GDM1 (cell line): ENCODE measurements at places on chromosomes 7 and 10.

- no peak for DNase-seq
These were observed 30.4 kb downstream of the PDLIM1 start for GRCh38 chr10:95260397-95260881.

GRCh38 chr10:21334891-21335696, 190.4 kb downstream of the SKIDA1 start:
- no peak for DNase-seq

- DNase-seq, result peak; percentile 31
These were observed 1.0 kb downstream of the PRR15 start for GRCh38 chr7:29564496-29565223.

DNA sequence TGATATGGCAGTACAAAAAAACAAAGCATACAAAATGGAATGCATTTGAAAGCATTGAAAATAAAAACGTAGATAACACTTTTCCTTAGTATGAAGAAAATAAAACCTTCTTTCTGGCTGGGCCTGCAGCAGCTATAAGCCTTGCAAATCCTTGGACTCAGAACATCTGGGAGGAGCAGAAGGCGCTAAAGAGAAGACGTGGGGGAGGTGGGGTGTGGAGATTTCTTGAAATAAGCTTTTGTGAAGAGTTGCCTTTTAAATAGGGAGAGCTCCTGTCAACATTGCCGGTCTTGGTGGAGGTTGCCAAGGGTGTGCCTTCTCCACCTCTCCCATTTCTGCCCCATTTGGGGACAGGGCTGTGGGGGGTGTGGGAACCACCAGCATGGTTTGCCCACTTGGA, 128.7 kb downstream of the TMEM178B start:
- DNase-seq, result no peak

GRCh38 chr7:91801331-91801983, 79.0 kb downstream of the MTERF1 start:
- DNase-seq, result no peak

DNA sequence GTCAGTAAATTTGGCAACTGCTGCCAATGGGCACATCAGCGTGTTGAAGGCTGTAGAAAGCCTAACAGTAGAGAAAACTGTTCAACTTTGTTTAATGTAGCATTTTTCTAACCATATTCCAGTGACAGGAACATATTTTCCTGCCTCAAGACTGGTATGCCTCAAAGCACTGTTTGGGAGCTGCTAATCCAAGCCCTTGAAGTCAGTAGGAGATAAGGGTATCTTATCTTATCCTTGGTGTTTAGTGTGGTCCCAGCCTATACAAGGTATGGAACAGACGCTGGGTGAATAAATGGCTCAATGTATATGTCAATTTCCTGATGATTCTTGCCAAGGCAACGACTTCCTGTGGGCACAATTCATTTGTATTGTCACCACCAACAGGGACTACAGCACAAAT, 97.5 kb upstream of the CREB5 start:
- DNase-seq, result no peak

GRCh38 chr10:113554214-113554613, 1.4 kb downstream of the HABP2 start:
- no peak for DNase-seq

GRCh38 chr7:105639667-105640493, 58.6 kb upstream of the EFCAB10 start:
- no peak for DNase-seq

- no peak for DNase-seq
These were observed 70.4 kb downstream of the TBXAS1 start for GRCh38 chr7:139899328-139899955.

DNA sequence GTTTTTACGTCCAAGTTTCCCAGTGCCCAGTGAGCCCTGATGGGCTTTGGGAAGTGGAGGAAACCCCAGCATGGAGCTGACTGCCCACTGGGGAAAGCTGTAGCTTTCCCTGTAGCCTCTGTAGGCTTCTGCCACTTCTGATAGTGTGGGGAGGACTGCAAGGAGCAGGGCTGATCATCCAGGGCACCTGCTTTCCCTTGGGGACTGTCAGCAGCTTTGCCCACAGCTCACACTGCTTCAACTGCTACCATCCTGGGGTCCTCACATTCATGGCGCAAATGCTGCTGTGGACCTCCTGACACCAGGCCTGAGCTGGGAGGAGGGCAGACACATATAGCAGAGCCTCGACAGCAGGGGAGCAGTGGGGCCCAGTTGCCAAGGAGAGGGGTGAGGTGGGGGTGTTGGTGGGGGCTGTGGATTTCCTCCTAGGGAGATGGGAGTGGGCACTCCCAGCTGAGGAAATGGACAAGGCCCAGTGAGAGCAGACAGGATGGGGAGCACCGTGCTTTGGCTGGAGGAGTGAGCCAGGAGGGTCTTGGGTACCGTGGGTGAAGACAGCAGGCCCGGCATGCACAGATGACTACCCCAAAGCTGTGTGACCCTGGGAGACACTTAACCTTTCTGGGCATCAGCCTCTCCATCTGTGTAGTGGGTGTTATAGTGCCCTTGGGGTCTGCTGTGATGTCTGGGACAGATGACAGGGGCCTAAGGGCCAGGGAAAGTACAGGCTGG, 16.2 kb downstream of the RAMP3 start:
- no peak for DNase-seq

DNA sequence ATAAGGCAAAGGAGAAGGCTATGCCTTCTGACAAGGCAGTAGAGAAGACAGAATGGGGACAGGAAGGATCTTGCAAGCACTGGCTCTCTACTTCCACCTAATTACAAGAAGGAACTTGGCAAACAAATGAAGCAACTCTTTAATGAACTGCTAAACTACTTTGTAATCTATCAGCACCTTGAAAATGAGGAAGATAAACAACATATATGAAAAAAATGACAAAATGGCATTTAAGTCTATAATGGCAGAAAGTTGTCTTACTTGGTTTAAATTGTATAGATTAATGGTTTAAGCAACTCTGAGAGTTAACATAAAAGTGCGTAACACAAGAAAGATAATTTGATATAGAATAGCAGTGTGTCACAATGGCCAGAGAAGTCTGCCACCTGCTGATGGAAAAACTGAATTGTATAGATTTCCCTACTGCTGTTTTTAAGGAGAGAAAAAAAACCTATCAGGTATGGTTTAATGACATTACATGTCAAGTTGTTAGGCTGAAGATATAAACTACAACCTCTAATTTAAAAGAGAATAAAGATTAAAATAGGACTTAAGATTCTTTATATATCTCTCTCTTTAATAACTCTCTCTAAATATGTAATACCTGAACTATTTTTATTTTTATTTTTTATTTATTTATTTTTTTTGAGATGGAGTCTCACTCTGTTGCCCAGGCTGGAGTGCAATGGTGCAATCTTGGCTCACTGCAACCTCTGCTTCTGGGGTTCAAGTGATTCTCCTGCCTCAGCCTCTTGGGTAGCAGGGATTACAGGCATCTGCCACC, 11.8 kb downstream of the NT5C3A start:
- peak; percentile 34 for DNase-seq

DNA sequence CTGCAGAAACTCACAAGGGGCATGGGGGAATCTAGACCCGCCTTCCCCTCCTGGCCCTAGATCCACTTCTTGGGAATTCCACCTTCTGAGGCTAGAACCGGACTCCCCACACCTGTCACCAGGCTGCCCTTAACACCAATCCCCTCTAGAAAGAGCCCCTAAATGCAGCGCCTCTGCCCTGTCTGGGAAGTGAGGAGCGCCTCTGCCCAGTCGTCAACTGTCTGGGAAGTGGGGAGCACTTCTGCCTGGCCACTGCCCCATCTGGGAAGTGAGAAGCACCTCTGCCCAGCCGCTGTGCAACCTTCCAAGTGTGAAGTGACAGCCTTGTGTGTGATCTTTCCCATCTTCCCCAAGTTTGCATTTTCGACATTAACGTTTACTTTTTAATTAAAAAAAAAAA, 8.8 kb downstream of the RCC1L start:
- DNase-seq, result no peak
